WTC11 (cell line): ENCODE measurements at places on chromosomes 3 and 15.

DNA sequence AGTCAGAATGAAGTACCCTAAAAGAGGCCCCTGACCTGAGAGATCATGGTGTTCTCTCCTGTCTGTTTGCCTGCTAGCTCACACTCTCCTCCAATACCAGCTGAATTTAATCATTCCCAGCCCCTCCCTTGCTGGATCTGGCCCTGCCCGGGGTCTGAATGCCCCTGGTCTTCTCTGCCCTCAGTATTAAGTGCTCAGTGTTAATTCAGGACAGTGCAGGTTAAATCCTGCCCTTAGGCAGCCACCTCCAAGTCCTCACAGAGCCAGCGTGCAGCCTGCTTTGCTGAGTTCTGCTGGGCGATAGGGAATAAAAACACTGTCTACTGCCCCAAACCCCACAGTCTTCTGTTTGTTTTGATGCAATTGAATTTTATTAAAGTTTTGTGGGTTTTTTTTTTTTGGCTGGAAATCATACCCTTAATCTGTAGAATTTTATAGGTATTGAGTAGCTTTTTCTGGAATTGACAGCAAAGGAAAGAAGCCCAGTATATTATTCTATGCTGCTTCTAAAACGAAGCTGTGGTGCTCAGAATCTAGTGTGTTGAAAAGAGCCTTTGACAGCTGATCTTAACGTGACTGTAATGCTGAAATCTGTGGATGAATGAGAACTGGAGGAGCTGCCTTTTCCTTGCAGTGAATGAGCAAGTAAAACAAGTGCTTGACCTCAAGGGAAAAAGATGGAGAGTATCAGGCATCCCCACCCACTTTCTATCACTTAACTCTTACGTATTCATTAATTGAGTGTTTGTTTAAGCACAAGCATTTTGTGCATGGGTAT, 12.3 kb upstream of the BDH1 start:
- no peak for DNase-seq
- peaks cover 67% of the 10 kb centered on the region for H3K36me3 ChIP-seq
- H3K27me3 ChIP-seq, result peaks cover 21% of the 10 kb centered on the region
- H3K4me1 ChIP-seq, result peaks cover 35% of the 10 kb centered on the region
- H3K27ac ChIP-seq, result no peak overlapping the region; the same call in 1 of the 2 replicates
- no peak overlapping the region for H3K4me3 ChIP-seq

DNA sequence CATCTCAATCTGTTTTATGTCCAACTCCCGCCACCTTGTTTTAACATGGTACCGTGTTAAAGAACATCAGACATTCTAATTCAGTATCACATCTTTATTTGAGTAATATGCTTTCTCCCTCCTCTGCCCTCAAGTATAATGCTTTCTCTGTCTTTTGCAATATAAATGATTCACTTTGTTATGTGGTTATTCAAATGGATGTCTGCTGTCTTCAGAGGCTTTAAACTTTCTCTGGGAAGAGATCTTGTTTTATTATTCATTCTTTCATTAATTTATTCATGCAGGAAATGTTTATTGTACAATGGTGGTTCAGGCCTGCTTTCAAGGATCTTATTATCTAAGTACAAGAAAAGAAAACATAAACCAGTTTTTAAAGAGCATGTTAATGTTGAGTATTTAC, 57.1 kb downstream of the RAP2B start:
- H3K27me3 ChIP-seq, result no peaks in the 10 kb centered on the region
- no peak overlapping the region for H3K27ac ChIP-seq
- no peak overlapping the region for H3K4me3 ChIP-seq
- DNase-seq, result no peak
- peaks cover 29% of the 10 kb centered on the region for H3K4me1 ChIP-seq

GRCh38 chr3:75075158-75075557, 460.7 kb upstream of the CNTN3 start:
- DNase-seq, result no peak
- H3K27me3 ChIP-seq, result no peaks in the 10 kb centered on the region
- no peak overlapping the region for H3K27ac ChIP-seq
- no peaks in the 10 kb centered on the region for H3K36me3 ChIP-seq

- H3K4me1 ChIP-seq, result no peaks in the 10 kb centered on the region
- no peaks in the 10 kb centered on the region for H3K27me3 ChIP-seq
- H3K4me3 ChIP-seq, result no peak overlapping the region
These were observed 88.7 kb downstream of the SEMA6D start for GRCh38 chr15:47806008-47806407.
